CD4-positive, alpha-beta memory T cell (primary cell): ENCODE measurements at places on chromosomes 16 and 17.
A peak's percentile ranks its signal among the peaks of the same experiment; 100 is the strongest.

DNA sequence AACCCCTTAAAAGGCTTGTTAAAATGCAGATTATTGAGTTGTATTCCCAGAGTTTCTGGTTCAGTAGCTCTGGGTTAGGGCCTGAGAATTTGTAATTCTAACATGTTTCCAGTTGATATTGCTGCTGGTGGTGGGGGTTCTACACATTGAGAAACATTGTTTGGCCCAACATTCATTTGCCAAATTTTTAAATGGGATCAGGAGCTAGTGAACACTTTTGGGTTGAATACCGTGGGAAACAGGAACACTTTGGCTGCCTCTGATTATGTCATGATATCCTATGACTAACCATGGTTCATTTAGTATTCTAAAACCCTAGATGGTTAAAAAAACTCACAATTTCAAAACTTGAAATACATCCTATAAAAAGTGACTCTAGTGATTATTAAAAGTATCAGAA lies 89.3 kb downstream of the RPGRIP1L start:
- no peak for DNase-seq

DNA sequence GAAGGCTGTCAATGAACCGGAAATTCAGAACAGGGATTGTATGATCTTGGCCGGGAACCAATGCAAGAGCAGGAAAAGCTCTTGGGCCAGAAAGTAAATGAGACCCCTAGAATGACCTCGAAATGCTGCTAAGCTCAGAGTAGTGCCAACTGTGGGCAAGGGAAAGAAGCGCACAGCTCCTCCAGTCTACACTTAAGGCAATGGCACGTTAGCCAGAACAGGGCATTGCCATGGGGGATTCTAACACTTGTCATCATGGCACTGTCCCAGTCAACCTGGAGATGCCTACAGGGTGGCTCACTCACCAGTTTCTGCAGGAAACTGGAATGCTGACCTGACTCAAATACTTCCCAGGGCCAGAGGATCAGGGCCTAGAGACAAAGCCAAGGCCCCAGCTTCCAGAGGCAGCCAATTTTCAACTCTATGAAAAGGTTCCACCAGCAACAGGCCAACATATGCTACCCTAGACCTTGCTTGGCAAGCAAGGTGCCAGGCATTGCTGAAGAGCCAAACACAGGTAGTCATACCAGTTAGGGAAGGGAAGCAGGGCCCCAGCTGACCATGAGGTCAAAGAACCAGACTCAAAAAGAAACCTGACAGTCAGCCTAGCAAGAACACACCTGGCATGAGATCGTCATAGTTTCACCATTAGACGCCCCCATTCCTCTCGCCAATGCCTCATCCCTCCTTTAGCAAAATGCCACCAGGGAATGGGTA lies 34.9 kb downstream of the ARHGAP17 start:
- no peak for DNase-seq

DNA sequence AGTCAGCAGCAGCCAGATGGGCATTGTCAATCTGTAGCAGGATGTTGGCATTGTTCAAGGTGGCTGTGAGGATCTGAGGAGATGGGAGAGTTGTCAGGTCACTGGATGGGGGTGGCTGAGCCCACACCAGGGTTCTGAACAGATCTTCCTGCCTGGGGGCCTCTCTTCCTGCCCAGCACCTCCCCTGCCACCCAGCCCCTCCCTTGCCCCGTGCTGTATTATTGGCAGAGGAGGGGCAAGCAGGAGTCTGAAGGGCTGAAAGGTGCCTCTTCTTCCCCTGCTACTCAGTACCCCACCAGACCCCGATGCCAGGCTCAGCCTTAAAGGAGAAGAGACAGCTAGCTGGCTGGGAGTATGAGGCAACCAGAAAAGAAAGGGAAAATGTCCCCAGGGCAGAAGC lies 93.0 kb downstream of the GOSR1 start:
- DNase-seq: no peak

DNA sequence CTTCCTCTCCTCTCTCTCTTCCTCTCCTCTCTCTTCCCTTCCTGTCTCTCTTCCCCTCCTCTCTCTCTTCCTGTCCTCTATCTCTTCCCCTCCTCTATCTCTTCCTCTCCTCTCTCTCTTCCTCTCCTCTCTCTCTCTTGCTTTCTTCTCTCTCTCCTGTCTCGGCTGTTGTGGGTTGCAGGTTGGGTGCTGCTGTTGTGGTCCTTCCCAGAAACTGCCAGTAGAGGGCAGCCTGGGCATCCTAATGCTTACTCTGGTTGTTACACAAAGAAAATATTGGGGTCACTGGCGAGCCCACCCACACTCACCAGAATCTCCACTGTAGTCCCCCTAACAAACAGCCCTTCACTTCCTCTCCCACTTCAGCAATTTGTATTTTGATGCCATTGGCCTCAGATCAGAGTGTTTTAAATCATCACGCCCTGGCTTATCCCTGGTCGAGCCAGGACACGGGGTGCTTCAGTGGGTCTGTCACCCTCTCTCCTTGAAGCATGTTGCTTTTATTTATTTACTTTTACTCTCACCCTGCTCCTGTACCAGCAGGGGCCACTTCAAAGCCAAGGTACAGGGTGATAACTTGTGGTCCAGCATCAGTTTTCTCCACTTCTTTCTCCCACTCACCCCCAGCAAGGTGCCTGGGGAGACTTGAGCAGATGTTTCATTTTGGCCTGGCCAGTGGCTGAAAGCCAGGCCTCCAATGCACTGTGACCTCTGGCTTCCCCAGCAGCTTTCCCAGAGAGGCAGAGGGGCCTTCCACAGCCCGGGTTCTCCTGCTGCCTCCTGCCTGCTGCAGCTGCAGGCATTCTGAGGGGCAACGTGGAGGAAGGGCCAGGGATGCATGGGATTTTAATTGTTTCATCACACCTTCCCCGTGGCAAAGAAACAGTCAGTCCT lies 4.7 kb upstream of the MMP15 start:
- peak; percentile 64 for DNase-seq

DNA sequence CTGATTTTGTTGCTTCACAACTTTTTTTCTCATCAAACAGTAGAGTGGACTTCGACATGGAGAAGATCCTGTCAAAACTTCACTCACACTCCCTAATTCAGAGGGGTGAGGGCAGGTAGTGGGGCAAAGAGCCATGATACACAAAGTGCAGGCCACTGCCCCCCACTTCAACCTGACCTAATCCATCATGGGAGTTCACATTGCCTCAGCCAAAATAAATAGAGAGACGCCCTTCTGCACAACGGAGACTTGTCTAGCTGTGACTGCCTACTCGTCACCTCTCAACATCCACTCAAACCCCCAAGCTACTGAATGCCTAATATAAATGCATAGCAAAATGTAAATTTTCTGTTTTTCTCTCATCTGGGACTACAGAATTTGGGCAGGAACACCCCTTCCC lies 213.2 kb downstream of the PMP22 start:
- no peak for DNase-seq

DNA sequence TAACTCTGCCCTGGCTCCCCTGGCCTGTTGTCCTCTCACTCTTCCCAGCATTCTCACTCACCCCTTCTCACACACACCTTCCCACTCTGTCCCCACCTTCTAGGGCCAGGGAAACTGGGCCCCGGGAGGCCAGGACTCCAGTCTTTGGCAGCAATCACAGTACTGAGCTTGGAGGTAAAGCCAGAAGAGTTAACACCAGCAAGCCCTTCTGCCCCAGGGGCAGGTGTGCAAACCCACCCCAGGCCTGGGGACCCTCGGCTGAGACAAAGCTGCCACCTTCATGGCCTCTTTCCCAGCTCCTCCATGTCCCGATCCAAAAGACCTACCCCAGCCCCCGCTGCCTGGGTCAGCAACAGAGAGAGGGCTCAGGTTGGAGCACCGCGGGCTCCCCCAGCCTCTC lies 36.9 kb upstream of the MLKL start:
- no peak for DNase-seq

- no peak for DNase-seq
Measured at GRCh38 chr16:64957246-64957645, 164.6 kb downstream of the CDH11 start.

GRCh38 chr17:77606146-77606864 lies 352.2 kb upstream of the TNRC6C start:
- DNase-seq: no peak

GRCh38 chr17:50175035-50175807 lies 9.4 kb downstream of the SGCA start:
- DNase-seq: peak; percentile 13

DNA sequence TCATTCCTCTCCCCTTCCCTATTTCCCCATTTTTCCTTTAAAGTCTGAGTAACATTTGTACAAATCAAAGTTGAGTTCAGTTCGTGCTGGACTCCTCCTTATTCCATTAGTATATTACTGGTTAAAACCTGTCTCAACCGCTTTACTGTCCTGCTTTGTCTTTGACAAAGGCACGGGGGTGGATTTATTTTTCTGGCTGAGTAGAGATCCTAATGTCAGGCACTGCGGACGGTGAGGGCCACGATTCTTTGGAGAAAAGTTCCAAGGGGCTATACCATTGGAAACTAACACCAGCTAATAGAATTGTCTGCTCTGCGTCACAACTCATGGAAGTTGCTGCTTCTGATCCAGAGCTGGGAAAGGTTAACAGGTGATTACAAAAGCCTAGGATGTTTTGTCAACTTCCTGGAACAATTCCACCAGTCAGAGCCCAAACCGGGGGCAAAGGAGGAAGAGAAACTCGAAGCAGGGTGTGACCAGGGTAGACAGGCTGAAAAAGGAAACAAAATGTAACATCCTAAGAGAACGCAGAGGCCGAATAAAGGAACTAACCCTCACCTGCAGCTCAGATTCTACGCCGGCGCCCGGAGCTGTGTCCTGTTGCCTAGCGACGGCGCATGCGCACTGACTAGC lies 12.4 kb downstream of the TAT start:
- no peak for DNase-seq

GRCh38 chr17:20735796-20736195 lies 156.3 kb downstream of the CDRT15L2 start:
- no peak for DNase-seq

- DNase-seq: no peak
Measured at GRCh38 chr17:81680150-81680549, 3.4 kb downstream of the ARL16 start.

DNA sequence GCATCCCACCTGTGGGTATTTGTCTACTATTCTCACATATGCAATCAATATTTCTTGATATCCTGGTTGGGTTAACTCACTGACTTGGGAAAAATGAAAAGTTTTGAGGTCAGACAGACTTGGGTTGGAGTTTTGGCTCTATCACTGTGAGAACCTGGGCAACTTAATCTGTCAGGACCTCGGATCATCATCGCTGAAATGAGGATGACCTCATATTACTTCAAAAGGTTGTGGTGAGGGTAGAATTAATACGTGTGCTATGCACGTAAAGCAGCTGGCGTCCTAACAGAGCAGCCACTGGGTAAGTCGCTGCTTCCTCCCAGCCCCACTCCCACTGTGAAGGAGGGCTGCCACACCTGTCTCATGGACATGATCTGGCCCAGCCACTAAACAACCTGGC lies 57.3 kb downstream of the COG7 start:
- no peak for DNase-seq

GRCh38 chr17:47338026-47338425 lies 14.3 kb downstream of the EFCAB13 start:
- DNase-seq: no peak

- DNase-seq: no peak
Measured at GRCh38 chr16:10618710-10619209, 38.4 kb upstream of the EMP2 start.

DNA sequence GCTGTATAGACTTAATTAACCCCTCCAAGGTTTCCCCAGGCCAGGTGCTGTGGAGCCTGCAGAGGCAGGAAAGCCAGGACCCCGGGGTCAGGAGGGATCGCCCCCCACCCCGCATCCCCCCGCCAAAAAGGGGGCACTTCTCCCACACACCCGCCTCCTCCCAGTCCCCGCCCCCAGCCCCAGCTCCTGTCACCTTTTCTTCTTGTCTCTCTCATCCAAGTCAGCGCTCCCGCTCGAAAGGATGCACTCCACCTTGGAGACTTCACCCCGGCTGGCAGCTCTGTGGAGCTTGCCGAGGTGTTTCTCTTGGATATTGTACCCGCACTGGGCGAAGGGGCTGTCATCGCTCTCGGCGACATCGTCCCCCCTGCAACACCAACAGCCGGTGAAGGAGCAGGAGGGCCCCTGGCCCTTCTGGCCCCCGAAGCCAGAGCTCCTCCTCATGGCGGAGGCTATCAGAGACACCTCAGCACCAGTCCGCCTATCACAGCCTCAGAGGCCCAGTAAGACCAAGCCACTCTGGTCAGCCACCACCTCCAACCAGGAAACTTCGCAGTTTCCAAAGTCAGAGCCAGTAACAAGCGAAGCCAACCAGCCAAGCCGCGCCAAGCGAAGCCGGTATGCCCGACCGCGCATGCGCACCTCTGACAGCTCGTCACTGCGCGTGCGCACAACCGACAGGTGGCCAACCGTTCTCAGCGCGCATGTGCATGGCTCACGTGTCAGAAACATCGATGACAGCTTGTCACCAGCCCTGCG lies 52.5 kb downstream of the SHCBP1 start:
- no peak for DNase-seq

DNA sequence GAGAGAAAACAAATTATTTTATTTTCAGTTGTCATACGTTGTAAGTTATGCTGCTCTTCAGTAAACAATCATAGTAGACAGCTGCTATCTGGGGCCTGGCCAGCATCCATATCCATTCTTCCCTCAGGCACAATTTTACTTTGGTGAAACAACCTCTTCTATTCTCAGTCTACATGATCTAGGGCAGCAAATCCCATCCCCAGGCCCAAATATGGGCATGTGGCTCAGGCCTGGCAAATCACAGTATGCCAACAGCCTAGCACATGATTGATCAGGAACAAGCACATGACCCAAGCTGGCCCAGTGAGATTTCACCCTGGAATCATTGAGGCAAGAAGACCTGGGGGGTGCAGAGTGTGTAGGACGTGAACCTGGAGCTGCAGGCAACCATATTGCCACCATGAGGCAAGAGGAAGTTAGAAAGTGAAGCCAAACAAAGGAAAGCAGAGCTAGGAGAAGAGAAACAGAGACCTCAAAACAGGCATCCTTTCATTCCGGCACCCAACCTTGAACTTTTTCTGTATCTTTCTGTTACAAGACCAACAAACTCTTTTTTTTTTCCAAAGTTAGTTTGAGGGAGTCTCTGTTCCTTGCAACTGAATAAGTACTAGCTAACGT lies 10.3 kb upstream of the ABCC12 start:
- DNase-seq: no peak

GRCh38 chr17:63537991-63538692 lies 12.1 kb upstream of the DCAF7 start:
- DNase-seq: no peak

DNA sequence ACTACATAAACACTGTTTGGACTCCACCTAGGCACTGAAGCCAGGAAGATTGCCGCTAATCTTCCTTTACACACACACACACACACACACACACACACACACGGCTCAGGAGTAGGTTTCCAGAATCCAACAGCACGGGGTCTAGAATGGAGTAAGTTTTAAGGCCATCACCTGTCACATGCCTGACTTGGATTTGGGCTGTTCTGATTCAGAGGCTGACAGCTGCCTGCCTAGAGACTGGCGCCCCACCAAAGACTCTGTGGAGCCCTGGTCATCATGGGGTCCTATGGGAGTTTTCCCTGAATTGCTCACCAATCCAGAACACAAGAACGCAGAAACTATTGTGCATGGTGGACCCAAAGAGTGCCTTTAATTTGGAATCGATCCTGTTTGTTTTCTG lies 10.9 kb downstream of the CDRT4 start:
- no peak for DNase-seq

GRCh38 chr17:63445571-63445953 lies 544 bp downstream of the CYB561 start:
- peak; percentile 65 for DNase-seq

- no peak for DNase-seq
Measured at GRCh38 chr16:6113749-6114148, 1016.2 kb upstream of the EEF2KMT start.

- peak; percentile 79 for DNase-seq
Measured at GRCh38 chr16:1771188-1771863, at the start of gene NME3. TSS of gene NME3 (minus strand) at chr16:1771543. CDS start at chr16:1771534, 9 bp downstream.
